ENCODE measurements at places on chromosomes 3 and 15. TPM values are rescaled to one million over a fixed set of nuclear protein-coding genes. Genes with fewer than 3 reads are reported as not detected.

Gene MITF
- 61.4 TPM for total RNA-seq

Gene ANKUB1
- total RNA-seq, result not detected

Gene ALDH1L1
- 12.4 TPM for total RNA-seq

Gene C3orf38
- 22.9 TPM for total RNA-seq

Gene SPTBN5
- 0.71 TPM for total RNA-seq

Gene CLSTN2
- total RNA-seq, result 28.0 TPM

Gene PFKFB4
- 4.5 TPM for total RNA-seq

All from posterior vena cava (tissue), 2 donors.